Stimulated activated CD8-positive, alpha-beta memory T cell treated with anti-CD3 and anti-CD28 coated beads, Interleukin-15, amount 100 ng/mL, for 48 hours (primary cell): ENCODE measurements at places on chromosomes 11 and 22.

- no peak for DNase-seq
These were observed 4.6 kb upstream of the MICAL3 start for GRCh38 chr22:18028817-18029527.

- DNase-seq = no peak
These were observed 4.2 kb downstream of the MRGPRD start for GRCh38 chr11:68976563-68976962.

DNA sequence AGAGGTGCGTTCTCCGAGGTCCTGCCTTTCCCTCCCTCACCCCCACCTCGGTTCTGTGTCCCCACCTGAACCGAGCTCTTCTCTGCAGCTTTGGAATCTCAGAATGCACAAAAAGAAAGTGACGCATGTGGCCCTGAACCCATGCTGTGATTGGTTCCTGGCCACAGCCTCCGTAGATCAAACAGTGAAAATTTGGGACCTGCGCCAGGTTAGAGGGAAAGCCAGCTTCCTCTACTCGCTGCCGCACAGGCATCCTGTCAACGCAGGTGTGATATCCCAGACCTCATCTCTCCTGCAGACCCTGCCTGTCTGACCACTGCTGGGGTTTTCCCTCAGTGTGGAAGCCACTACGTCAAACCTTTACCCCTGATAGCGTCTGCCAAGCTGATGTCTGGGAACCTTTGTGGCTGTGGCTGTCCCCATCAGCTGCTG is 13.9 kb downstream of the ACP2 start:
- no peak for DNase-seq

GRCh38 chr11:129451524-129451923 is 75.9 kb downstream of the BARX2 start:
- DNase-seq = no peak

GRCh38 chr11:74720596-74721478 is 10.4 kb downstream of the CHRDL2 start:
- no peak for DNase-seq

DNA sequence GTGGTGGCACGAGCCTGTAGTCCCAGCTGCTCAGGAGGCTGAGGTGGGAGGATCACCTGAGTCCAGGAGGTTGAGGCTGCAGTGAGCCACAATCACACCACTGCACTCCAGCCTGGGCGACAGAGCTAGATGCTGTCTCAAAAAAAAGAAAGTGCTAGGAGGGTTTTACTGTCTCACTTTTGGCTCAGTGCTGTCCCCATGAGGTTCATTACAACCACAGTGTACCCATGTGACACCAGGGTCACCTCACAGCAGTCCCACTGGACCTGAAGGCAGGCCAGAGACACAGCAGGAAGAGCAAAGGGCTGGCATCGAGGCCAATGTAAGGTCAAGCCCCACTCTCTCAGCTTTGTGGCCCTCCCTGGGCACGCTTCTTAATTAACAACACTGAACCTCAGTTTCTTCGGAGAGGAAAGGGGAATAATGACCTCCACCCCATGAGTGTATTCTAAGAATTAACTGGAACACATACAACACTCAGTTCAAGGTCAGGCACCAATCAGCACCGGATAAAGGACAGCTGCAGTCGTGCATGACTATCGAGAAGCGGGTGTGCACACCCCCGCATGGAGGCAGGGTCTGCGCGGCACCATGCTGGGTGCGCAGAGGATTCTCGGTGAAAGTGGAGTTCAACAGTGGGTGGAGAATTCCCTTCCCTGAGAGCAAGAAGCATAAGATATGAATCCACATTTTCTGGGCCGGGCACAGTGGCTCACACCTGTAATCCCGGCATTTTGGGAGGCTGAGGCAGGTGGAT is 30.9 kb upstream of the BAIAP2L2 start:
- no peak for DNase-seq

DNA sequence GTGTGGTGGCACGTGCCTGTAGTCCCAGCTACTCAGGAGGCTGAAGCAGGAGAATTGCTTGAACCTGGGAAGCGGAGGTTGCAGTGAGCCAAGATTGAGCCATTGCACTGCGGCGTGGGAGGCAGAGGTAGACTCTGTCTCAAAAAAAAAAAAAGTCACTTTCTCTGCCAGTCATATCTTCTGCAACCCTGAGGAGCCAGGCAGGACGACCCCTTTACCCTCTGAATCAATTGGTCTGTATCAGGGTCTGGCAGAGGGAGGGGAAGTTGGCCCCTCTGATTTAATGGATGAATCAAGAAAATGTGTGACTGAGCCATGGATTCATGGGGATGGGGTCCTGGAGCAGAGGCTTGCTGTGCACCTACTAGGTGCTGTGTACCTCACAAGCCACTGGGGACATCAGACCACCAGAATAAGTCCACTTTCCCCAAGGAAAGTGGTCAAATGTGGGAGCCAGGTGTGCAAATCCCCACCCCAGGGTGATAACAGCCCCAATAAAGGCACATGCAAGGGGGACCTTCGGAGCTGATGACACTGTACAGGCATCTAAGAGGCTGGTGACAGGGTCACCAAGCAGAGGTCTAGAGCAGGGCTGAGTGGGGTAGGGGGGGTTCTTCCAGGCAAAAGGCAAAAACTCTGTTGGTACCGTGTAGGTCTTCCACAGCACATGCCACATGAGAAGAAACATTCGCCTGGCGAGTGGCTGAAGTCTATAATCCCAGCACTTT is 29.0 kb downstream of the TXN2 start:
- DNase-seq = no peak

GRCh38 chr11:16612566-16613261 is 125.7 kb upstream of the C11orf58 start:
- DNase-seq = no peak

GRCh38 chr11:123518496-123519054 is 88.5 kb downstream of the GRAMD1B start:
- no peak for DNase-seq

- no peak for DNase-seq
These were observed 49.0 kb downstream of the JHY start for GRCh38 chr11:122931510-122931909.

DNA sequence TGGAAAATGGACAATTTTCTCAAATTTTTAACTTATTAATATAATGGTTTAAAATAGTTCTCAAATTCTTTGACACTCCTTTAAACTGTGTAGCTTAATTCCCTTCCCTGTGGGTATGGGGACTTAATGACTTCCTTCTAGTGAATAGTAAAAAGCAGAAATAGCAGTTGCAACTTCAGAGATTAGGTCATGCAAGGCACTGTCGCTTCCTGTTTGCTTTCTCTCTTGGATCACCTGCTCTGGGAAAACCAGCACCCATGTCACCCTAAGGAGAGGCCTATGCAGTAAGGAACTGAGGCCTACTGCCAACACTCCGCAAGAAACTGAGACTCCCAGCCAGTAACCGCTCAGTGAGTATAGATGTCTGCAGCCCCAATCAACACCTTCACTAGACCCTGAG is 5.5 kb upstream of the PANX3 start:
- DNase-seq = no peak

- no peak for DNase-seq
These were observed 9.9 kb upstream of the CASP12 start for GRCh38 chr11:104908186-104908531.

DNA sequence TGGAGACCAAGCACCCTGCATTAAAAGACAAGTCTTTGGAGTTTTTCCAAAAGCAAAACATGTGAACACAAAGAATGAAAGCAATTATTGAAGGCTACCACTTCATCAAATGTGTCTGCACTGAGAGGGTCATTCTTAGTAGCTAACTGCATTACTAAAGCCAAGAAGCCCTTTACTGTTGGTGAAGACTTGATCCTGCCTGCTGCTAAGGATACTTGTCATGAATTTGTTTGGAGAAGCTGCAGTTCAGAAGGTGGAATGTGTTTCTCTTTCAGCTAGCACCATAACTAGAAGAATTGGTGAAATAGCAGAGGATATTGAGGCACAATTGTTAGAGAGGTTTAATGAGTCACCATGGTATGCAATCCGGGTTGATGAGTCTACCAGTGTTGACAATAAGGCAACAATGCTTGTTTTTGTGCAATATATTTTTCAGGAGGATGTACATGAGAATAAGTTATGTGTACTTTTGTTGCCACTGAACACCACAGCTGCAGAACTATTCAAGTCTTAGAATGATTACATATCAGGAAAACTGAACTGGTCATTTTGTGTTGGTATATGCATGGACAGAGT is 457.3 kb upstream of the ISX start:
- no peak for DNase-seq

GRCh38 chr11:120834686-120835210 is 189.2 kb upstream of the TBCEL start:
- no peak for DNase-seq

- DNase-seq = peak; percentile 15
These were observed 17.3 kb upstream of the EIF3D start for GRCh38 chr22:36546092-36546804.

DNA sequence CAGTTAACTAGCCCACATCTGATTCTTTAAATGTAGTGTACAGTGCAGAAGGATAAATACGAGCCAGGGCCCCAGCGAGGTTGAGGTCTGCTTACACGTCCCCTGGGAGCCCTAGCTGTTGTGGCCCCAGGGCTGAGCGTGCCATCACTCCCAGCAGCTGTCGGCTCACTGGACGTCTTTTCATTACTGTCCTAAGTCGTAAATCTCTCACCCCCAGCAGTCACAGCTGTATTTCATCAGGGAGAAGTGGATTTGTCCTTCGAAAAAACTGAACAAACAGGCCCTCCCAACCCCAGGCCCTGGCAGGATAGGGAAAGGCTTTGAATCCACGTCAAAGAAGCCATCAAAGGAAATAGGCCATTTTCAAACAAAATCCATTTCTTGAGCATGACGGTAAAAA is 110.4 kb upstream of the CSNK2A3 start:
- no peak for DNase-seq

DNA sequence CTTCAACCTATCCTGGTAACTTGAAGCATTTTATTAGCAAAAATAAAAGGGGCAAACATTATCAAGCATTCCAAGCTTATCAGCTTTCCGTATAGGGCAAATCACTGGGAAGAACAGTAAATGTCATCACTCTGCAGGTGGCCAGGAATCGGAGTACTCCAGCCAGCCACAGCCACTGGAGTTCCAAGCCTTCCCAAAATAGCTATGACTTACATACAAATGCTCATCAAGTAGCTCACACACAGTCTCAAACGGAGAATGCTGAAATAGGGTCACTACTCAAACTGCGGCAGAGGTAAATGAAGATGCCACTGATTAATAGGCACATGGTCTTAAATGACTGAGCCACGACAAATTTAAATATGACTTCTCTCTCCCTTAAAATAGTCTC is 2.1 kb downstream of the USP28 start:
- DNase-seq = no peak

GRCh38 chr11:122226810-122227379 is 110.9 kb upstream of the BLID start:
- no peak for DNase-seq

DNA sequence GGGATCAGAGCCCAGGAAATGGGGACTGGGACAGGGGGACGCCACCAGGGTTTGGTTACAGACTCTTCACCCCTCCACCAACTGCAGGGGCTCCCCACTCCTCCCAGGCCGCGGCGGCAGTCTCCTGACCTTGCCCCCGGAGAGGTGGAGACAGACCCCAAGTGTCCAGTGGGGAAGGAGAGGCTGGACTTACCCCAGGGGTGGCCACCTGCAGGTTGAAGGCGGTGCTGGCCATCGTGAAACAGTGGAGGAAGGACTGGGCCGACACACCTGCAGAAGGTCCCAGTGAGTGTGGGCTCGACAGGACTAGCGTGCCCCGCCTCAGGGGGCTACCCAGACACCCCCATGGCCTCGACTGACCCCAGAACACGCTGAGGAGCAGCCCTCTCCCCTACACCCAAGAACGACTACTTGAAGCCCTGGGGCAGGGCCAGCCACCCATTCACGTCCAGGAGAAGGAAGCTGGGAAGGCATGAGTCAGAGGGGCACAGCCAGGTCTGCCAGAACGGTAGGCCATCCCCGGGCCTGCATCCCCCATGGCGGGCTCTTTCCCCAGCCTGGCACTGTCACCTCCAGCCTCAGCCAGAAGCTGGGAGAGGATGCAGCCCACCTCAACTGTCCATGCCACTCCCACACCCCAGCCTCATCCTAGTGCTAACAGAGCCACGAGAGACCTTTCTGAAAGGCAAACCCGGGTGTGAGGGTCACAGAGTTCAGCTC is 2.3 kb downstream of the GATD1 start:
- DNase-seq = no peak

DNA sequence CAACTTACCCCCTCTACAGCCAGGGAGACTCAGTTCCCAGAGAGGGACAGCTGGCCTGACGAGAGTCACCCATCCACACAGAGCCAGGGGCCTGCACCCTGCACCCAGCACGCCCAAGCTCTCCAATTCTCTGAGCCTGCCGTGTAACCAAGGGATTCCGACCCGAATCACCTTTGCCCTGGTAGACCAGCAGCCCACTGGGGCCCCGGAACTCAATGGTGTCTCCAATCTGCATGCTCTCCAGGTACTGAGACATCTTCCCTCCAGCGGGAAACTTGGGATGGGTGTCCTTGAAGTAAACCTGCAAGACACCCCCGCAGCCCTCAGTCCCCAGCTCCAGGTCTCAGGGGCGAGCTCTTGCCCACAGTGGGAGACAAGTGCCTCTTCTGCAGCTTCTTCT is 12.4 kb downstream of the ATP5MGL start:
- DNase-seq = no peak

- DNase-seq = no peak
These were observed 12.7 kb downstream of the TTLL8 start for GRCh38 chr22:50045211-50046018.

DNA sequence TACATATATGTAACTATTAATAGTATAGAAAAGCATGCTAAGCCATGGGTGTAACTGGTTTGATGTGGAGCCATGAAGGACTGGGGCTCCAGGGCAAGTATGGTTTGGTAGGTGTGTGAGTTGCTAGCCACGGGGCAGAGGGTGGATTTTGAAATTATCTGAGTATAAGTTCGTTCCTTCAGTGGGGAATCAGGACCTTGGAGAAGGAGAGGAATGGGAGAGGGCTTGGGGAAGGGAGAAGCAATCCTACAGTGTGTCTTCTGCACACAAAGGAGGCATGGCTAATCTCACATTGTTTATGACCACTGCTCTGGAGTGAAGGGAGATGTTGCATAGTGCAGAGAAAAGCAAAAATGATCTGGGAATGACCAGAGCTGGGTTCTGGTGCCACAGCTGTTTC is 127.8 kb upstream of the CADM1 start:
- no peak for DNase-seq

DNA sequence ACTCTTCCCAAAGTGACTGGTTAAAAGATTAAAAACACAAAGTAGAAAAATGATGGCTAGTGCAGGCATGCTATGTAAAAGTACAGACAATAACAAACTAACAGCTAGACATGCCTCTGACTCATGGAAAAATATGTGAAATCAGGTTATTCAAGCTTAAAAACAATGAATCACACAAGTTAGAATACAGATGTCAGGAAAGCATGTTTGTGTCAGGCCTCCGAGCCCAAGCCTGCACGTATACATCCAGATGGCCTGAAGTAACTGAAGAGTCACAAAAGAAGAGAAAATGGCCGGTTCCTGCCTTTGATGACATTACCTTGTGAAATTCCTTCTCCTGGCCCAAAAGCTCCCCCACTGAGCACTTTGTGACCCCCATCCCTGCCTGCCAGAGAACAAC is 110.1 kb downstream of the NOX4 start:
- DNase-seq = no peak
